Activated naive CD4-positive, alpha-beta T cell treated with Interleukin-2 at 50 U/mL for 16 hours (primary cell): ENCODE measurements at places on chromosomes 5 and 9.

GRCh38 chr9:20903212-20903611, 128.2 kb downstream of the HACD4 start:
- DNase-seq, result no peak

- DNase-seq, result no peak
Observed at GRCh38 chr5:34059977-34060376, 17.0 kb upstream of the C1QTNF3 start.

DNA sequence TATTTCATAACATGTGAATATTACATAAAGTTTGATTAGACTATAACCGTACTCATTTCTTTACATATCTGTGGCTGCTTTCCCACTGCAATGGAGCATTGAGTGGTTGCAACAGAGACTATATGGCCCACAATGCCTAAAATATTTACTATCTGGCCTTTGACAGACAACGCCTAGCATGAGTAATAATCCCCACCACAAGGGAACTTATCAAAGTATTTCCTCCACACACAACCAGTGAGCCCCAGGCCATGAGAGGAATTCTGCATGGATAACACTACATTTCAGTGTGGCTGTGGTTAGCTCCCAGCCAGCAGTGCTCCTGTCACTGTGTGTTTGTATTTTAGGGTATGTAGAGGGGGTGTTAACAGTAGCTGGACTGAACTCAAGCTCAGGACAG, 54.8 kb downstream of the FAM81B start:
- DNase-seq, result no peak

DNA sequence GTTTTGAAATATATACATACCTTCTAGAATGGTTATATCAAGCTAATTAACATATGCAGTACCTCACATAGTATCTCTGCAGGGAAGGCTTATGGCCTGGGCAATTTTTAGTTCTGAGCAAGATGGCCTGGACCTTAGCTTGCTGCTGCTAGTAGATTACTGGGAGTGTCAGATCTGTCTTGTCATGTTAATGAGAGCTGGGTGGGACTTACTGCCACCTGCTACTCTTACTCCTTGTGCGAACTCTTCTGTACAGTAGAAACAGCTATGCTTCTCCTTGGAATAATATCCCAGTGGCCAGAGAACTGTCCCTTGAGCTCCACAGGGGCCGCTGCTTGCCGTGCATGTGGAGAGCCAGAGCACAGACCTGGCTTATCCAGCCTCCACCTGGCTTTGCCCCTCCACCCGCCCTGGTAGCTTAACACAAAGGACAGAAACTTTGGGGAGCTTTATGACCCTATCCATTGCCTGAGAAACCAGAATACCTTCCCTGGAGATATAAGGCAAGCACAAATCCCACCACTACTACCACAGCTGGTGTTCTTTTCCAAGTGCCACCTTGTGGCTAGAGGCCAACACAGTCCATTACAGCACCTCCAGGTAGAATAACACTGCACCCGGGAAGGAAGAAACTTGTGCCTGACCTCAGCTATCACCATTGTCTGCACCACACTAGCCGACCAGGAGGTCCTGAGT, 74.4 kb upstream of the RUSC2 start:
- no peak for DNase-seq

GRCh38 chr9:100577776-100578448, at the start of gene CAVIN4:
Gene CAVIN4 (plus strand): TSS chr9:100578079. CDS start chr9:100578144, 65 bp downstream.
- DNase-seq, result no peak

DNA sequence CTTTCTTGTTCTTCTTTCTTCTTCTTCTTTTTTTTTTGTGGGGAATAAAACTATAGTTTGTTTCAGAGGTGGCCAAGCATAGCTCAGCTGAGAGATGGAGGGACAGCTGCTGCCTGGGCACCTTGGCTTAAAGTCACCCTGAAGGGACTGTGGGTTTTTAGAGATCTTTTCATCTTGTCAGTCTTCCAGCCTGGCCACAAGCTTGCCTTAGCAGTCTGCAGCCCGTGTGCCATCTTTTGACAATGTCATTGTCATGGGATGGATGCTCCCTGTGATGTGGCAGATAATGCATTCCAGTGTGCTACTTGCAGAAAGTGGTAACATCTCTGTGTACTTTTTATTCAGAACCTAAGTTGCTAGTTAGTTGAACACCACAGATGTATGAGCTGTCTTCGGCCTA, 280.8 kb downstream of the FANCC start:
- no peak for DNase-seq

DNA sequence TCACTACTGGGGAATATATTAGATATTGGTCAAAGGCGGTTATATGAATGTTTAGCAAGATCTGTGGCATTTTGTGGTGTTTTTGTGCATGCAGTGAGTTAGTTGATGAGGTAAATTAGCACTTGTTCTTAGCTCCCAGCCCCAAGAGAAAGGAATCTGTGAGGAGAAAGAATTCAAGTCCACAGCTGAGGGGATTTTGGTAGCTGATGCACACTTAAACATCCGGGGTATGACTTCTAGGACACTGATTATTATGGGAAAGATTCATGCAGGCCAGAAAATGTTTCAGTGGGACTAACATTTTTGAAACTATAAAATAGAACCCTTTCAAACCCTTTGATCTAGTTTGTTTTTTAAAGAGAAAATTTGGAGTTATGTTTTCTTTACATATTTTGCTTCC, 118.2 kb upstream of the RPS23 start:
- no peak for DNase-seq

DNA sequence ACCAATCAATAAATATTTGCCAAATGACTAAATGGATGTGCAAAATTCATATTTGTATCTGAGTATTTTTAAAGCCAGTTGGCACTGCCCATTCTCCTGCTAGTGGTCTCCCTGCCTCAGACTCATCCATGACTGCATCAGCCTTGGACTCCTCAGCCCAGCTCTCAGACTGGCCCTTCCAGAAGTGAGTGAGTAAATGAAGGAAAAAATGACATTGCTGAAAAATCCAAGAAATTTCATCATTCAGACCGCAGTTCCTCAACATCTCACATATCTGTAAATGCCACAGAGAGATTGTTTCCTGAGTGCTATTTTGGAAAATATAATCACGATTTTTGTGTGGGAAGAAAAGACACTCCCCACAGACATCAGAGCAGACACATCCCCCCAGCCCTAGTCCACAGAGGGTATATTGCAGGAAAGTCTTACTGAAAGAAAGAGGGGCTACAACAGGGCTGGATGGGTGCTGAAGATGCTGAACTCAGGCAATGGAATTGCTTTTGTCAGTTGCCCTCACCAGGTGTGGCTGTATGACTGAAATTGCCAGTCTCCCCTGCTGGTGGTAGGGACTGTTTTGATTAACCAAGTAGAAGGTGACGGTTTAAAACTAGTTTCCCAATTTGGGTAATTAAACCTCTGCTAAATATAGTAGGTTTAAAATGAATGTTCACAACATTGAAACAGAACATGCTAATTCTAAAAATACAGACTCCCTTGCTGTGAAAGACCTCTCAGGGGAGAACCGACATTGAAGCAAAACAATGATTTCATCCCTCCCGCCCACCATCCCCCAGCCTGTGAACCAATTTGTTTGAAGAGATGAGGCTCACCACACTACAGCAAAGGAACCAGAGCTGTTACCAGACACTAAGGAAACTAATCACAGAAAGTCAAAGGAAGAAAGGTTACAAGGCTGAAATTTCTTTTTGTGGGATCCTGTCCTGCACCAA, 158.8 kb downstream of the DEPDC1B start:
- DNase-seq, result no peak

DNA sequence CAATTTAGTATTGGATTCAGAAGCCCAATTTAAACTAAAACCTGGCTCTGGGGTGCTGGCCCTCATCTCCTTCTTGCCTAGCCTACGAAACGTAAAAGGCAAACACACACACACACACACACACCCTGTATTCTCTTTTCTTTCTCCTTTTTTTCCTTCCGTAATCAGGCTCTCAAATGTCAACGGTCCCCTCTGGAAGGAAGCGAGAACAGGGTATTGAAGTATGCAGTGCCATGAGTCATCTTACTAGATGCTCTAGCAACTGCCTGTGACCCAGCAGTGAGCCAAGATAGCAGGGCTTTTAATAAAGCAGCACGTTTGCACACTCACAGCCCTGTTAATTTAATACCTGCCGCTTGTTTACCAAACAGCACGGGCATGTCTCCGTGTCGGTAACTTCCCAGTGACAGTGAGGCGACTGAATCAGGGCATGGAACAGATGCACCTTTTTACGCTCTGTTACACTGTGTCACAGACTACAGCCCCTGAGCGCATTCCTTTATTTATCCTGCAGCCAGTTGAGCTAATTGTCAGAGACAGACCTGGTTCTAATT, 243.8 kb downstream of the BNC2 start:
- no peak for DNase-seq
